AG08396 (cell line): ENCODE measurements at places on chromosomes 2 and 18.

DNA sequence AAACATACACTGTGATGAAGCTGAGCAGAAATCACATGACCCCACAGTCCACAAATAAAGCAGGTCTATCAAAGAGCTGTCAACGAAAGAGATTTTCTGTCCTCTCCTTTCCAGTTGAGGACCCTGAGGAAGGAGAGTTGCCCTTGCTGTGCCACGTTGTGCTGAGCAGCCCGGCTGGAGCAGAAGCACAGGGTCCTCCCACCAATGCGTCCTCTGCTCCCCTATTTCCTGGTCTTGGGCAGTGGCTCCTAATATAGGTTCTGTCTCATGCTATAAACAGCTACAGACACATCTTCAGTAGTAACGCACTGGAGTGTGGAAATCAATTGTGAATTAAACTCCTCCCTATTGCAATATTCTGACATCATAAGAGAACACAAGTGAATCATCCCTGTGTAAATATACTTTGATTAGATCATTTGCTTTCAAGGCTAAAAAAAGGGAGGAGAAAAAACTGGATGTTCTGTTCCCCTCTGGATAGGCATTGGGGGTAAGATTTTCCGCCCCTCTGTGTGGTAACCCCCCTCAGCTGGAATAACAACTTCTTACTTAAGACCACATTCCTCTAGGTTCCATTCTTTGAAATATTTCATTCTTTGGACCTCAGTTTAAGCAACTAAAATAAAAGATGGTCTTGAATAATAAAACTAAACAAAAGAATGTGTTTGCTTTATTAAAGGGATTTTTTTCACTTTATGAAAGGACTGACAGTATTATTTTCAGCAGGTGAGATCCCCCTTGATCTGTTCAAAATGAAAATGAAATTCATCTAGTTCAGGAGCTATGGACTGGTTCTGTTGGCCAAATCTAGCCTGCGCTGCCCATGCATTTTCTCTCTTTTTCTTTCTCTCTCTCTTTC is 8.3 kb upstream of the RHOB start:
- DNase-seq = peak; percentile 55

- DNase-seq = no peak
Observed at GRCh38 chr2:46181789-46182530, 115.2 kb upstream of the EPAS1 start.

DNA sequence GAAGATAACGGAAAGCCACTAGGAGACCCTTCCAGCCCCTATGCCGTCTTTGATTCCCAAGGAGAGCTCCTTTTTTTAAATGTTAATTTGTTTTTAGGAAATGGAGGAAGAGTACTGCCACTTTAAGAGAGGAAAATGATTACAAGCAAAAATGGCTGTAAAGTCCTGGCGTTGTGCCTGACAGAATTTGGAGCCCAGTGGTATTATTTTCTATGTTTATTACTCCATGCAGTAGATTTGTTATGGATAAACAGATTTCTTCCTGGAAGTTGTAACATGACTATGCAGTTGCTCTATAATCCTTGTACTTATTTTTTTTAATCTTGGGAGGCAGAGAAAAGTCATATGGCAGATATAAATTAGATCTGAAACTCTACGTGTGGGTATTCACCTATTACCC is 141.3 kb downstream of the GBX2 start:
- DNase-seq = no peak

DNA sequence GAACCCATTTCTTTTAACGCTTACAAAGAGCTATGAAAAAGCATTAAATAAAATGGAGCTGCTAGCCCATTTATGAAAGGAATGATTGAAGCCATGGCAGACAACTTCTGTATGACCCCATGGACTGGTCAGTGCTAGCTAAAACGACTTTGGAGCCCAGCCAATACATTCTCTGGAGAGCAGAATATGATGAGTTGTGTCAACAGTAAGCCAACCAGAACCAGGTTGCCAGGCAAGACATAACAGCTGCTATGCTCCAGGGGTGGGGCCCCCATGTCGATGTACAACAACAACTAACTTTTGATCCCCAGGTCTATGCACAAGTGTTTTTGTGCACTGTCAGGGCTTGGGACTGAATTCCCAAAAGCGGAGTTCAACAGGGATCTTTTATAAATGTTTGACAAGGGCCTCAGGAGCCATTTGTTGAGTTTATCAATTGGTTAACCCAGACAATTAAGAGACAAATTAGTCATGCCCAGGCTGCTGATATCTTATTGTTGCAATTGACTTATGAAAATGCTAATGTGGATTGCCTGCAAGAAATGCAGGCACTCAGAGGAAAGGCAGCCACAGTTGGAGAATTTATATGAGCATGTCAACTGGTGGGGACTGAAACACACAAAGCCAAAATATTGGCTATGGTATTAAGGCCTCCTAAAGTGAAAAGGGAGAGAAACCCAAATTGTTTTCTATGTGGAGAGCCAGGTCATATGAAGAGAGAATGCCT is 64.6 kb upstream of the MYO3B start:
- no peak for DNase-seq

GRCh38 chr2:40955635-40956034 is 503.7 kb upstream of the SLC8A1 start:
- DNase-seq = no peak

DNA sequence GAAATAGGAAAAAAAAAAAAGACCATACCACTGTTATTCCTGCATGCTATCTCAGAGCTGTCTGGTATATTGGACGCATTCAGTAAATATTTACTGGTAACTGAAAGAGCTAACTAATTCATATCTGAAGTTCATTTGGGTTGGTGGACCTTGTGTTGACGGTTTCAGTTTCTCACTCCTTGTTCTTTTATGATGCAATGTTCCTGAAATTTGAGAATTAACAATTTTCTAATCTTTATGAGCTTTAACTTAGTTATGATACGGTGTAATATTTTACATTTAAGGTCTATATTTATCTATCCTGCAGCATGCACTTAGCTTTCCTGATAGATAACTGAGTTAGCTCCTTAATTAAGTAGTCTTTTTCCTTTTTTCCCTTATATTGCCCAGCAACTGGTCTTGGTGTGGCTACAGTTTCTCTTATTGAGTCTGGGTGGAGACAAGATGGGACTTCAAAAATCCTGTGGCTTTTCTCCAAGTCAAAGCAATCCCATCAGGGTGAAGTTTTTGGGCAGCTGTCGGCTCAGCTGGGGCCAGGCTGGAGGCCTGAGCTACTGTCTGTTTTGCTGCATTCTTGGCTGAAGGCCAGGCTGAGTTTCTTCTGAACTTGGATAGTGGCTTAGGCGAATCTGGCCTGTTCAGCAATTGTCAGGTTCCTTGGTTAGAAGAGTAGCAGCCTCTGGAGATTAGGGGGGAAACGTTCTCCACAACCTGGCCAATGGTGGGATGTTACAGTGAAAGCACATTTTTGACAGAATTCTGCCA is 78.4 kb upstream of the MEX3C start:
- DNase-seq = no peak

GRCh38 chr2:158102446-158102845 is 770 bp downstream of the UPP2 start:
- no peak for DNase-seq

GRCh38 chr2:109321570-109321969 is 192.6 kb downstream of the SH3RF3 start:
- DNase-seq = peak; percentile 35

DNA sequence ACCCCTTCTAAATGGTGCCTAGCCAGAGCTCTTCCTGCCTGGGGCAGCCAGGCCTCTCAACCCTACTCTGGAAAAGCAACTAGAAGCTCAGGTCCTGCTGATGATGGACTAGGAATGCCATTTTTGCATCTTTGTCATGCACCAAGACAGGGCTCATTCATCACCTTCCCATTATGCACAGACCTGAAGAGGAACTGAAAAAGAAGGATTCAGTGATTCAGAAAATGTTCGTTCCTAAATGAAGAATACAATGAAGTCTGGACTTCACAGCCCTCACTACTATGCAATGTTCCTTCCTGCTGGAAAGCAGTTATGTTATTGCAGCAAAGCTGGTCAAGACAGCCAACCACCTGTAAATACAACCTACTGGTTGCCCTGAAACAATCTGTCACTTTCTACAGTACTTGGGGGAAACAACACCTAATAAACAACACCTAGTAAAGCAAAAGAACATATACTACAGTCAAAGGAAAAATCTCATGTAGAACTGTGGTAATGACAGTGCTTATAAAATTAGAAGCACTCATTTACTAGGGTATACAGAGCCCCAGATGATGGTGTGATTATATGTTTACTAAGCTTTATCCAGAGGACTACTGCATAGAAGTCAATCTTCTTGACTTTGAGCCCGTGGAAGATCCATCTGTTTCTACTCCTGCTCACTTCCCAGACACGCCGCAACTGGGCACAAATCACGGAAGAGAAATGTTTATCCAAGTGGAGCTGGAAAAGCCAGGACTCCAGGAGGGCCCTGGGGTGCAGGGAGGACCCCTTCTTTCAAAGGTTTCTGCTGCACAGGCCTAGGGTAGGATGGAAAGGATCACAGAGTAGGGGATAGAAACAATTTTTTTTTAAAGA is 103.1 kb upstream of the THOC1 start:
- DNase-seq = no peak

DNA sequence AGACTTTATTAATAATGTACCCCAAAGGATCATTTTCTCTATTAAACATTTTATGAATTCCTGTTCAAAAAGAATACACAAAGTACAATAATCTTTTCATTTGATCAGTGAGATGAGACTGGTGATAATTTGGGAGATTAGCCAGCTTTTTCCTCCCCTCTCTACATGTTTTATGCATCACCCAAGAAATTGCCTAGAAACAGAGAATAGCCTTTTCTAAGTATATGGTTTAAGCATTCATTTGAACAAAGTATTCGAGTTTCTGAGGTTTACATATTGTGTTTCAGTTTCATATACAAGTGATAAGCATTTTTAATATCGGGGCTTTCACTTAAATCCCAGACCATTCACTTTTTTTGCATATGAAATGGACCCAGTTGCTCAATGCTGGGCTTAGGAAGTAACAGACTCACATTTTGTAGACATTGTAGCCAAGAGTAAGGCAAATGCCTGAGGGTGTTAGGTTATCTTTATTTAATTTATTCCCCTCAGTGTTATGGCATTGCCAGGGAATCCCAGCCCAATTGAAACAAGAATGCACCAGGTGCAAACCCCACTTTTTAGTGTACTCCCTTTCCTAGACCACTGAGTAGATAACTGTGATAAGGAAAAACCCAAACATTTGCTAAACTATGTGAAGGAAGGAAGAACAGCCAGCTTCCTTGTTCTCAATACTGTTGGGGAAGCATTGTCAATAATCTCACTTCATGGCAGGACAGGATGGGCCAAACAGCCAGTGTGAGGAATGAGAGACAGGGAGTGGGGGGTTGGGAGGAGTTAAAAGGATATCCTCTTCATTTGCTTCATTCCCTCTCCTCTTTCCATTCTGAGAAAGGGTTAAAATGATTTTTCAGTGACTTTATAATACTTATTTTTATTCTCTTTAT is 3.5 kb downstream of the CPO start:
- DNase-seq = no peak

DNA sequence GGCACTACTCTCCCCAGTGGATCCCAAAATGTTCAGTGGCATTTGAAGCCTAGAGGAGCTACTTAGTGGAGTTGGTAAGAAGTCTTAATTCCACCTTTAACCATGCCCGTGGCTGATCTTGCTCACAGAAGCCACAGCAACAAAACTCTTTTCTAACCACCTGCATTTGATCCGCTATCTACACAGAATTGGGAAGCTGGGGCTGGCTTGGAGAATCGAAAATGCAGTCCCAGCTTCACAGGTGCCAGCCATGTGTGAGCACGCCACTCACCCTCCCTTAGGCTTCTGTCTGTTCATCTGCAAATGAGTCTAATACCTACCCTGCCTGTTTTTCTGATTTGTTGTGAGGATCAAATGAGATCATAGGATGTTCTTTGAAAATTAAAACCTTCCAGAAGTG is 182.6 kb downstream of the BCL11A start:
- DNase-seq = no peak

DNA sequence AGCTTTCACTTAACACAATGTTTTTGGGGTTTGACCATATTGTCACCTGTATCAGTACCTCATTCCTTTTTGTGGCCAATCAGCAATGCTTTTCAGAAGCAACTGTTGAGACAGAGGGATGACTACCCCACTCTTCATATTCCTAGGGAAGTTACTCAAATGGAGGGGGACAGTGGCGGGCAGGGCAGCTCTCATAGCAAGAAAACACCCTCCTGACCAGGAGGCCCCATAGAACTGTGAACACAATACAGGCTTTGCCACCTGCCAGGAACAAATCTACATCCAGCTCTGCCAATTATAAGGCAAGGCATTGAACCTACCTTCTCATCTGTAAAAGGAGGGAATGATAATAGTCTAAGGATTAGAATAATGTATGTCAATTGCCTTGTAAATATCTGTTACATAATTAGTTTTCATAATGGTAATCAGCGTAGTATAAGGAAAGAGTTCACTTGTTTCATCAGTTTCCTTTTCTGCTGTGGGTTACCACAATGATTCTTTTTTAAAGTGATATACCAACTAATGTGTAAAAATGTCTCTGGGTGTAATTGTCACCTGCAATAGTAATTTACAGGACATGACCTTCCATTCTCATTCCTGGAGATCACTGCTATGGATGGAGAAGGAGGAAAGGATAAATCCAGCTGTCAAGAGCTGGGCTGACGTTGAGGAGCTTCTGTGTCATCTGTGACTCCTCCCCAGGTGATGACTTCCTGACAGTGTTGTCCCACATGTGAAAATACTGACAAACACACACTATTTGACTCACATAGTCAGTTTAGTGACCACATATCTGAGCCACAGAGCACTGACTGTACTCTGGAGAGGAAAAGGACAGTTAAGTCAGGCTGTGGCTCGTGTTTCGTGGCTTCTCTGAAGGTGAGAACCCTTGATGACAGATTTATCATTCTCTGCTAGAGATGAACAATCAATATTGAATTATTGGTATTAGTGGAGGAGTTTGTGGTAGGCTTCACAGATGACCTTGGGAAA is 13.5 kb downstream of the ALPK2 start:
- DNase-seq = no peak

DNA sequence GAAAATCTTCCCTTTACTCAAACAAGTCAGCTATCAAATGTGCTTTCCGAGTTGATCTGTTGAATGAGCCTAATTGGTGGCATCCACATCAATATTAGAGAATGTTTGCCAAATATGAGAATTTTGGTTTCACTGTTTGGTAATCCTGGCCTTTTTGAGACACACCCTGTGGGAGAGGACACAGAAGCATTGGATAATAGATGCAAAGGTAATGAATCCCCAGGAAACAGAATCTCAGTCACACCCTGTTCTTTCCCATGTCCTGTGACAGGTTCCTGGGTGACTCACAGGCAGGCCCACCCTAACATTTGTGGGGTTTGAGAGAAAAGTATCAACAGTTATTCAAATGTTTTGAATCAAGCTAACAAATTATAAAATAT is 99.8 kb upstream of the PELI1 start:
- no peak for DNase-seq

GRCh38 chr2:134117676-134118075 is 136.2 kb upstream of the MGAT5 start:
- DNase-seq = no peak

GRCh38 chr2:10135296-10136089 is 13.0 kb downstream of the RRM2 start:
- no peak for DNase-seq

- no peak for DNase-seq
Observed at GRCh38 chr2:20185176-20186022, 39.5 kb downstream of the SDC1 start.

GRCh38 chr2:241750076-241750840 is 15.8 kb downstream of the D2HGDH start:
- no peak for DNase-seq
